ENCODE measurements at places on chromosomes 11 and 22. TPM values are rescaled to one million over a fixed set of nuclear protein-coding genes. Genes with fewer than 3 reads are reported as not detected.

CD3D gene
- total RNA-seq = 394 TPM

AIFM3 gene
- 9.0 TPM for total RNA-seq

SPON1 gene
- total RNA-seq = 1.6 TPM

OR5A1 gene
- not detected for total RNA-seq

NXPE4 gene
- not detected for total RNA-seq

CSF2RB gene
- total RNA-seq = 0.87 TPM

TRIM51 gene
- not detected for total RNA-seq

SPI1 gene
- total RNA-seq = 5.0 TPM

TBX1 gene
- total RNA-seq = not detected

DNA sequence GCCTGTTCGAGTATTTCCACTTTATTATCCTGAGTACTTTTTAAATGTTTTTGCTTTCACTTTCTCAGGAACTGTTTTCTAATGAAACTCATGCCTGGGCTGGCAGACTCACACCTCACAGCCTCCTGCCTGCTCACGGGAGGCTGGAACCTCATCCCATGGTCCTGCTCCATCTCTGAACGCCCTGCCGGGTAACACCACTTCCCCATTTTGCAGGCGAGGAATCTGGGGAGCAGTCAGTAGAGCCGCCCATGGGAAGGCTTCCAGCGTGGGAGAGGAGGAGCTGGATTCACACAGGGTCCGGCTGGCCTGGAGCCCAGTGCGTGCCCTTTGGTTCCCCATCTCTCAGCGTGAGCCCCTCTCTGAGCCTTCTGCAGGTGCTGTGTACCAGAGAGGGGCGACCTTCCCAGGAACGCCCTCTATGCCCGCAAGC is 53.6 kb downstream of the SCUBE1 start:
- DNase-seq = no peak

DNA sequence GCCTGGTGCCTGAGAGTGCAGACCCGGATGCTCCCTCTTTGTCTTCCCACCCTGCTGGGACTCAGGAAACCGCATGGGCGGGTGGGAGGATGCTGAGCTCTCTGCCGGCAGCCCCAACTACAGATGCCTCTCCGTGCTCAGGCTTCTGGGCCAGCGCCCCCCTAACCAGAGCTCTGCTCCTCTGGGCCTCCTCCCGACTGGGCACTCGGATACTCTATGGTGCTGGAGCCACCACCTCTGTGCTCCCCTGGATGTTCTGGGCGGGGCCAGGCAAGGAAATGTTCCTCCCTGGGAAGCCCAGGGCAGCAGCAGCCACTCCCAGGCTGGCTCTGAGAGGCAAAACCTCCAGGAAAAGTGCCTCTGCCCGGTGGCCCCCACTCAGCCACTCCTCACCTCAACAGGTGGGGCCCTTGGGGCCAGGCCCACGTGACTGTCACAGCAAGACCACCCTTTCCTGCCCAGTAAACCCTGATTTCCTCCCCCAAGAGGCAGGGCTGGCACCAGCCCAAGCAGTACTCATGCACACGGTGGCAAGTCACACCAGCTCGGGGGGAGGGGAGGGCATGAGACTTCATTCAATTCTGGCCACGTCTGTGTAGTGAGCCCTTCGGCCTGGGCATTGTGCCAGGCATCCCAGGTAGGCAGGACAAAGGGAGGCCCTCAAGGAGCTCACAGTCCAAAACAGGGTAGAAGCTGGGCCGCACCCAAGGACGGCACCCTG is 54.7 kb upstream of the TCF20 start:
- no peak for DNase-seq

DNA sequence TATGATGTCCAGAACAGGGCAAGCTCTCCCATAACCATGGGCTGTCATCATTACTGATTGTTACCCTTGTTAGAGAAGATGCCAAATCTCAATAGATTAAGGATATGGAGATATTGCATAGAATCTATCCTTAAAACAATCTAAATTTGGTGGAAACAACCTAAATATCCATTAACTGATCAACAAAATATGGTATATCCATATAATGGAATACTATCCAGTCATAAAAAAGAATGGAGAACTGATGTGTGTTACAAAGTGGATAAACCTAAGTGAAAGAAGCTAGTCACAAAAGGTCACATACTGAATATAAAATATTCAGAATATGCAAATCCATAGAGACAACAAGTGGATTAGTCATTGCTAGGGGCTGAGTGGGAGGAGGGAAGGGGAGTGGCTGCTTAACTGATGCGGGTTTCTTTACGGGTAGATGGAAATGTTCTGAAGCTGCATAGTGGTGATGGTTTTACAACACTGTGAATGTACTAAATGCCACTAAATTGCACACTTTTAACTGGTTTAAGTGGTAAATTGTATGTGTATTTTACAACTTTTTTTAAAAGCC is 36.1 kb upstream of the SMCO4 start:
- DNase-seq = no peak

DNA sequence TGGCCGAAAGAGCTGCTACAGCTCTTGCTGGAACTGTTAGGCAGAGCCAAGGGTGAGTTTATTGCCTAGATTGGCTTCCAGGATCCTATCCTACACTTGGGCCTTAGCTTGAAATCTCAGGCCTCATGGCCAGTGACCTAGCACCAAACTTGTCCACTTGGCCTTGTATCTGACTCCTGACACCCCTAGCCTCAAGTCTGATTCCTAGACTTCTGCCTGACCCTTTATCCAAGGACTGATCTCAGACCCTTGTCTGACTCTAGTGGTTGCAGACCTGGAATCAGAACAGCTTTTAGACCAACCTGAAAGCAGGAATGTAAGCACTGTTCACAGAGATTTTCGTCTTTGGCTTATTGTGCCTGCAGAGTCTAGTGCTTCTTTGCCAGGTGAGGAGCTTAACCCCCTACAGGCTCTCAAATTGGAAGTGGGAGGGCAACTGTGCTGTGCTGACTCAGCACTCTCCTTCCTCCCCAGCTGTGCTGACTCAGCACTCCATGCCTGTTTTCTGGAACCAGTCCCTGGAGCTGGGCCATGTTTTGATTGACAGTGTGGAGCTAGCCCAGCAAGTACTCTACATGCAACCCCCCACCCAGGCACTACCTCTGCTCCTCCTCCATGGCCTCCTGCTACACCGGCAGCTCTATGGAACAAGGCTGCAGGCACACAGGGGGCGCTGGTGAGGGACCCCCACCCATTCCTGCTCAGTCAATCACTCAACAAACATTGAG is 35.1 kb downstream of the RRP8 start:
- no peak for DNase-seq

- no peak for DNase-seq
These were observed 161.7 kb downstream of the RAB38 start for GRCh38 chr11:88013508-88014065.

DNA sequence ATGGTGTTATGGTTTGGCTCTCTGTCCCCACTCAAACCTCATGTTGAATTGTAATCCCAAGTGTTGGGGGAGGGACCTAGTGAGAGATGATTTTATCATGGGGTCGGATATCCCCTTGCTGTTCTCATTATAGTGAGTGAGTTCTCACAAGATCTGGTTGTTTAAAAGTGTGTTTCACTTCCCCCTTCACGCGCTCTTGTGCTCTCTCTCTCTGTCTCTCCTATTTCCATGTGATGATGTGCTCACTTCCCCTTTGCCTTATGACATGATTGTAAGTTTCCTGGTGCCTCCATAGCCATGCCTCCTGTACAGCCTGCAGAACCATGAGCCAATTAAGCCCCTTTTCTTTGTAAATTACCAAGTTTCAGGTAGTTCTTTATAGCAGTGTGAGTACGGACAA is 765.1 kb downstream of the KCNA4 start:
- DNase-seq = no peak

DNA sequence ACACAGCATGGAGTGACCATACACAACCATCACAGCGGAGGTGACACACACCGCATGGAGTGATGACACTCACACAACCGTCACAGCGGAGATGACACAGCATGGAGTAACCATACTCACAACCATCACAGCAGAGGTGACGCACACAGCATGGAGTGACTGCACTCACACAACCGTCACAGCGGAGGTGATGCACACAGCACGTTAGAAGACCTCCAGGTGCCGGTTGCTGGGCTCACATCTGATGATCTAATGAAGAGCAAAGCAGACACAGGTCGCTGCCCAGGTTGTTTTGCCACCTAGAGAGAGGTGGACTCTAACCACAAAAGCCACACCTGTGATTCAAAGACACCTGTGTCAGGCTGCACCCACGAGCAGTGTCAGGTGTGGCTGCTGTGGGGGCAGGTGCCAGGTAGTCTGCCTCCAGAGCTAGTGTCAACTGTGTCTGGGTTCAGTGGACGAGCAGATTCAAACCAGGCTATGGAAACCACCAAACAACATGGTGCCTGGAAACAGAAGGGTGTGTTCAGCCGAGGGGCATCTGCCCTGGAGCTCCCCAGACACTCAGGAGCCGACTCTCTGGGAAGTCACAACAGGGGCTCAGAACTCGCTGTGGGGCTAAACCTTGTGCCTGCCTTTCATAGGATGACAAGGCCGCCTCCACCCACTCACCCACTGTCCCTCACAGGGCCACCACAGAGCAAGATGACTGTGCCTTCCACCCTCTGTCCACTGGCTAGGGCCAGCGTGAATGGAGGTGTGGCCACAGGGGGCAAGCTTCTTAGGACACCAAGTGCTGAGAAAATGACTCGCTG is 608.2 kb downstream of the TBC1D22A start:
- peak; percentile 11 for DNase-seq
